CD4-positive, alpha-beta memory T cell (primary cell): ENCODE measurements at places on chromosomes 4 and X.

DNA sequence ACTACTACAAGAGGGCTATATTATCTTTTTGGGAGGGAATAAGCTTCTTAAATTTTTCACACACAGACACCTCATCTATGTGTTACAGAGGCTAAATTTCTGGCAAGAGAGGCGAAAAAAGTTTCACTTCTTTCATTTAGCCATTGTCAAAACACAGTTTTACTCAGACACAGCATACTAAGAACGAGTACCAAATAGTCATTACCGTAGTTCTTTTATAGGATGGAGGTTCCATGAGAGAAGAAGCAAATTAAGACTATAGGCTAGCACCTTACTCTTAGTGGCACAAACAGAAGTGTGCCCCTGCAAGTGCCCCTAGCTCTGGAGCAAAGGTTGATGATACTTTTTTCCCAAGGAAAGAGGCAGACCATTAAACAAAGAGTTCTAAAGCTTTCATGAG is 26.2 kb downstream of the UGT2B7 start:
- DNase-seq: no peak

DNA sequence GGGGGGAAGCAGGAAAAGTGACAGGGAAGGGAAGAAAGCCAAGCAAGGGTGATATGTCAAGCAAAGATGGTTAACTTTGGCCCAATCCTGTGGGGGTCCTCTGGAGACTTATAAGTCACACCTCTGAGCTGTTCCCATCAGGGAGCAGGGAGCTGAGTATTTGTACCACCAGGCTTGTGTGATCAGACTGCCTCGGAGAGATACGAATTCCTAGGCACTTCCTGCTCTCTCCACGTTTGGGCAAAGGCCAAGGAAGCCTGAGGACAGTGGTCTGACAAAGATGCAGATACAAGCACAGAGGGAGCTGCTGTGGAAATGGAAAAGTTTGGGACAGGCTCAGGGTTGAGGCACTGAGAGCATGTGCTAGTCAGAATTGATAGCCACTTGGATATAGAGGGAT is 10.4 kb upstream of the PPP3CA start:
- no peak for DNase-seq

- no peak for DNase-seq
Measured at GRCh38 chrX:12447448-12448064, 309.3 kb downstream of the FRMPD4 start.

- no peak for DNase-seq
Measured at GRCh38 chrX:17839269-17839668, 21.8 kb downstream of the RAI2 start.

DNA sequence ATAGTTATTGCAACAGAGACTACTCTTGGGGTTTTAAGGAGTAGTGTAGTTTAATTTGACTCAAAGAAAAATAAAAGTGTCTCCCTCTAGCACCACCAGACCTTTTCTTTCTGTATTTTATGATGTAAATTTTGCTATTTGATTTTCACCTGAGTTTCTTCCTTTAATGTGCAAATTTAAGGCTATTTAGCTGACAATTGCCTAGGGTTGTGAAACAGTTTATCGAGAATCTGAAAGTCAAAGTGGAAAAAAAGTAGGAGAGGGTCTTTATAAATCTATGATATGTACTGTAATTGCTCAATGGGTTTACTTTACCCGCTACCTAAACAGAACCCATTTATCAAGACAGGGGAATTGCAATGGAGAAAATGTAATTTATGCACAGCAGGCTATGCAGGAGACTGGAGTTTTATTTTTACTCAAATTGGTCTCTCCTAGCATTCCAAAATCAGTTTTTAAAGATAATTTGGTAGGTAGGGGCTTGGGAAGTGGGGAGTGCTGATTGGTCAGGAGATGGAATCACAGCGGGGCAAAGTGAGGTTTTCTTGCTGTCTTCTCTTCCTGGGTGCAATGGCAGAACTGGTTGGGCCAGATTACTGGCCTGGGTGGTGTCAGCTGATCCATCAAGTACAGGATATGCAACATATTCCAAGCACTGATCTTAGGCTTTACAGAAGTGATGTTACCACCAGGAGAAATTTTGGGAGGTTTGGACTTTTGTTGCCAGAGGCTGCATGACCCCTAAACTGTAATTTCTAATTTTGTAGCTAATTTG is 228.6 kb upstream of the TACR3 start:
- no peak for DNase-seq

DNA sequence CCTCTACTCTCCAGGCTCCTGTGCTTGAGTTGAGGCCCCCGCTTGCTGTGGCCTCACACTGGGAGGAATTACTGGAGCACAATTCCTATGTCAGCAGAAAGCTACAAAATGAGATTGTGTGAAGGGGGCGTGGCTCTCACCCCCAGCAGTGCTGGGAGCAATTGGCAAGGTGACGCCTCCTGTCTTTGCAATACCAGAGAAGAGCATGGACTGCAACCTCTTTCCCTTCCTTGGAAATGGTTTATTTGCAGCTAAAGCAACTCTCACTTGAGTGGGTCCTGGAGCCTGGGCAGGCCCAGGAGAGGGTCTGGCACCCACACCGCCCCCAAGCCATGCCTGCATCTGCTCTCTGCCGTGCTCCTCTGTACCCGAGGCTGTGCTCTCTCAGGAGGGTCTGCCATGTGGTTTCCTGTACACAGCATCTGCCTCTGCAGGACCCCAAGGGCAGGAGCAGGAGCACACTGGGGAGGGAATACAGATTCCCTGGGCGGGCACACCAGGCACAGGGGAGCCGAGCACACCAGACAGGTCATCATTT is 32.9 kb upstream of the HGFAC start:
- DNase-seq: no peak

DNA sequence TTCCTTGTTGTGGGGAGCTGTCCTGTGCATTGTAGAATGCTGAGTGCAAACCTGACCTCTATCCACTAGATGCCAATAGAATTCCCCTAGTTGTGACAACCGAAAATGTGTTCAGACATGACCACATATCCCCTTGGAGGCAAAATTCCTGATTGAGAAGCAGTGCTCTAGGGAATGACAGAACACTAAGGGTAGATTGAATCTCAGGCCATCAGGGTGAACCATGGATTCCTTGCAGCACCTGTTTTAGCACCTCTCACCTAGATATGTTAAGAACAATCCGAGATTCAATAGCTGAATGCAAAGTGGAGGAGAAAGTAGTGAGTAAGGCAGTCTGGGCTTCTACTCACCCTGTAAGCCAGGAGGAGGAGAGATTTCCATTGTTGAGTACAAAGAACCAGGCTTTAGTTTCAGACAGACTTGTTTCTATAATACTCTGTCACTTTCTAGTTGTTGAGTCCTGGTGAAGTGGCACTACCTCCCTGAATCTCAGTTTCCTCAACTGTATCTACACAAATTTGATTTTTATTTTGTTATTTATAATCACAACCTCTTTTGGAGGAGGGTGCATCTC is 111.0 kb upstream of the RAP2C start:
- no peak for DNase-seq

DNA sequence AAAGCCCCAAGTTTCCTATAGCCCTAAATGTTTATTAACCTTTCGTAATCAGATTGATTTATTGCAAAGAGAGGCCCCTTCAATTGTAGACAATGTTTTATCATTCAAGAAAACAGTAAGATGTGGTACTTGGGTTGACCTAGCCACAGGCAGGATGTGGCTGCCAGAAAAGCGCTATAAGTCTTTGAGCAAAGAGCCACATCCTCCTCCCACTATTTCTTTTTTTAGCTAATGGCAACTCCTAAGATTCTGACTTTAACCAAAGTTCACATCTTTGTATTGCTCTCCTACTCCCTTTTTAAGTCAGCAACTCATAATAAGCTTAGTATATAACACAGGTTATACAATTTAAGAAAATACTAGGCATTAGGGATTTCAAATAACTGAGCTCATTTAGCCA is 70.7 kb upstream of the PPP3CA start:
- peak; percentile 68 for DNase-seq

GRCh38 chrX:30612250-30612655 is 34.7 kb upstream of the TASL start:
- no peak for DNase-seq

DNA sequence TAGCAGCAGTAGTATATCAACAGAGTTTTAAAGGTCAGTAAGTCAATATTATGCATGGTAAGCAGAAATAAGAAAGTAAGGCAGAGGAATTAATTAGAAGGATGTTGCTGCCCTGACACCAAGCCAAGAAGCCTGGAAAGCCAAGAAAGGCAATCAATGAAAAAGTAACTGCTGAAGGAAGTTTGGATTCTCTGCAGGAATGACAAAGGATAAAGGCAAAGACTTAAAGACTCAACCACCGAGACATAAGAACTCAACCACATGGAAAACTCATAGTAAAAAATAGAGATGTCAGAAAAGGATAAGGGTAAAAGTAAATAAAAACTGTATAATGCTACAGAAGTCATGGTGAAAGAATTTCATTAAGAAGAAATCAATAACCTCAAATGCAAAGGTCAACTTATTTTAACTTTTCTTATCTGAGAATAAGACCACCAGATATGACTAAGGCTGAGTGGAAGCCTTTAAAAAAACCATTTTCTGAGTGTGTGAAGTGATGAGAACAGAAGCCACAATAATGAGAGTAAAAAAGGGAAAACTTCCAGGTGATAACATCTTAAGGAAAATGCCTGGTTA is 55.2 kb downstream of the NEK1 start:
- no peak for DNase-seq

GRCh38 chrX:11214346-11215190 is 78.6 kb upstream of the AMELX start:
- peak; percentile 37 for DNase-seq

GRCh38 chr4:112379306-112379705 is 82.1 kb downstream of the ALPK1 start:
- no peak for DNase-seq

DNA sequence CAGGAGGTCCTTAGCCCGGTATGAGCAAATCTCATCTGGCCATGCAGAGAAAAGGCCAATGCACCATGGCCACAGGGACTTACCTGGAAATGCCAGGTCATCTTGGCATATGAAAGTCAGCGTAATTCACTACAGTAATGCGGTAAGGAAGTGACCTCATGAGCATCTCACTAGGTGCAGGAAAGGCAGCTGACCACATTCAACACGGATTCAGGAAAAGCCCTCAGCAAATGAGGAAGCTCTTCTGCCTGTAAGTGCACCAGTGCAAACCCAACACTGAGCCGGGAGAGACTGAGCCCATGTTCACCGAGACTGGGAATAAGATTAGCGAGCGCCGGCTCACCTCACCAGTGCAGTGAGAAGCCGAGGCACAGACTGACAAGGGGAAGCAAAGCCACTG is 23.7 kb downstream of the LRPAP1 start:
- no peak for DNase-seq

- DNase-seq: no peak
Measured at GRCh38 chrX:152450076-152450475, 1.0 kb downstream of the GABRA3 start.

DNA sequence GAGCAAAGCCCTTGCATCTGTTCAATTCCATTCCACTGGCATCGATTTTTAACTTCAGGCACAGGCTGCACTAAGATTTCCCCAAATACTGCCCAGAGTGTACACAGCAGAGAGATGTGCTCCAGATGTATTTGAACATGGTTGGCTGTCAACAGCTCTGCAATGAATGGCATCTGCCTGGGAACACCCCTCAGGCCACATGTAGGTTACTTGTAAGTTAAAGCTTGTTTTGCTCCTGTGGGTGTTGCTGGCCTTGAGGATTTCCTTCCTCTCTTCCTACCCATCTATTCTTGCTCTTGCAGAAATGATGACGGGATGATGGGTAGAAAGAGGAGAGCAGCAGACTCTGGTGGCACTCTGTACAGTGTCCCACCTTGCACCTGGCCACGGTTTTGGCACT is 69.3 kb upstream of the HELT start:
- DNase-seq: no peak

- DNase-seq: peak; percentile 29
Measured at GRCh38 chrX:19625612-19626011, 110.3 kb upstream of the MAP3K15 start.

GRCh38 chr4:74625981-74626380 is 168.3 kb downstream of the BTC start:
- DNase-seq: no peak

DNA sequence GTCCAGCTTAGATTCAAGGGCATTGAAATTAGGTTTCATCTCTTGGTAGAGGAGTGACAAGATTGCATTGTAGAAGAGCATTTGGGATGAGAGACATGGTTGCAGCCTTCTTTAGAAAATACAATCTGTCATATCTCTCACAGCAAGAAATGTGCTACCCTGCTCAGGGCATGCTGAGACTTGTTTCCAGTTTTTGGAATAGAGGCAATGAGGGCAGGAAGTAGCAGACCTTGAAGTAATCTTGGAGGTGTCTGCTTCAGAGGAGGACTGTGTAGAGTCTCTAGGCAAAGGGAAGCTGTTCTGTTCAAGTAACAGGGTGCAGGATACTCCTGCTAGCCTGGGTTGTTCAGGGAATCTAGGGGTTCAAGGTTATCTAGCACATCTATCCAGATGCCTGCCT is 116.1 kb upstream of the ZNF827 start:
- no peak for DNase-seq

DNA sequence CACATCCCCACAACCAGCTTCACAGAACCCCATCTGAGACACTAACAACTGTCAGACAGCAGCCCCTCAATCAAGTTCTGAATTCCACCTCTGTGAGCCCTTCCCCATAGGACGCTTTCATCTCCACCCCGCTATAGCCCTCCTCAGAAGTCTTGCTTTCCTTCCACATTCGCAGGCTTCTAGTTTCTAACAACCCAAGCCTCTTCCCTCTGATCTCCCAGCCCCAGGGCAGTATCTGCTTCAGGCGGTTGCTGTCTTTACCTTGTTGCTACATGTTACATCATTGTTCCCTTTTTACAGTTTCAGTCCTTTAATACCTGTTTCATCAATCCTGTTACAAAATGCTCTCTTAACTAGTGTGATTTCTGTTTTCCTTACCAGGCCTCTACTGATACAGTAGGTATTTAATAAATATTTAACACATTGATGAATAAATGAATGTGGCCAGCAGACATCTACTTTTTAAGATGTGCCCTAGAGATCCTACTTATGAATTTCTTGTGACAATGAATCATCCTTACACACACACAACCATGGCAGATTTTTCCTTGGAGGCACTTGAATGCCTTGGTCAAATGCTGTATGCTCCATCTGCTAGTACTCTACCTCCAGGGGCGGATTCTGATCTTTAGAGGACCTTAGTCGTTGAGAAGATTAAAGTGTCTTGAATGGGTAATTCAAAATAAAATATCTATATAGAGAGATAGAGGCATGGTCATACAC is 164.7 kb upstream of the SLIT2 start:
- no peak for DNase-seq

GRCh38 chr4:36242629-36243354 is 1.5 kb downstream of the ARAP2 start:
- DNase-seq: no peak

DNA sequence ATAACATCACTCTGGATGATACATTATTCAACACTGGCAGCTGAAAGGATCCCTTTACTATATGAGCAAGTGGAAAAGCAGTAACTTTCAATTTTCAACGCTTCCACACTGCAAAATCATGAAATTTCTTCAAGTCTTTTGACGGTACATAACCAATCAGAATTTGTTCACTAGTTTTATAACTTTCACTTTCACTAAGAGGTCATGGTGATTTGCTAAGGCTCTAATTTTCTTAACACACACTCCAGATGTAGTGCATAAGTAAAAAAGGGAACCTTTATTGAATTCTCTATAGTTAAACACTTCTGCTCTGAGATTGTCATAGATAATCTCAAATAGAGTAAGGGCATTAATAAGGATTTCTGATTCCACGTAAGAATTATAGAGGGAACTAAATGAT is 4.1 kb downstream of the ARMCX2 start:
- no peak for DNase-seq
